ENCODE measurements at places on chromosomes 6 and 20.

DNA sequence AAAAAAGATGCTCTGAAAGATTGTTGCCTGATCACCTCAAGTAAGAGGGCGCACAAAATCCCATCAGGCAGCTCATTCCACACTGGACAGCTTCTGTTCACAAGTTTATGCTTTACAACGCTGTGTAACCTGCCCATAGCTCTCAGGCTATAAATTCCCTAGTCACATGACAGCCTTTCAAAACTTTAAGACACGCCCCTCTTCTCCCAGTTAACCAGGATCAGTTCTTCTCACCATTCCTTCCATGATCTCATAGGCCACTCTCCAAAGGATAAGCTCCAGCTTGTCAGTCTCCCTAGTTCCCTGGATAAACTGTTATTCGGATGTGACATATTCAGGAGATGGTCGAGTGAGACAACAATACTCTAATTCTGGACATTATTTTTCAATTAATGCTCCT is 15.0 kb downstream of the ADNP start:
- DNase-seq: no peak

- no peak for DNase-seq
Observed at GRCh38 chr6:88321306-88321705, 155.2 kb upstream of the CNR1 start.

DNA sequence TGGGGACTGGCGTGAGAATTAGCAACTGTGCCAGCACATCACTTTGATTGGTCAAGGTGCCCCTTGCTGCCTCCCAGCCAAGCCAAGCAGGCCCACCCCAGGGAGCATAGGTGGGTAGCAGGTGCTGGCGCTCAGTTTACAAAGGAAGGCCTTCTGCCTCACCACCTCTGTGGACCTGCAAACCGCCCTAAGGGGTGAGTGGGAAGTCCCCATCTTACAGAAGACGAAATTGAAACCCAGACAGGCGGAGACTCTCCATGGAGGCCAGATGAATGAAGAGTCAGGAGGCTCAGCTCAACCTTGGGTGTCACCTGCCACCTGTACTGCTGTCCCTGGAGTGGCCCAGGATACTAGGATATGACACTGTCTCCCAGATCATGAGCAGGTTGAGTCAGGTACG is 21.5 kb upstream of the MAS1L start:
- no peak for DNase-seq

GRCh38 chr6:128290221-128290620 is 230.2 kb downstream of the PTPRK start:
- DNase-seq: no peak

GRCh38 chr6:70394518-70395300 is 18.6 kb upstream of the FAM135A start:
- DNase-seq: no peak

- no peak for DNase-seq
Observed at GRCh38 chr6:21554286-21554685, 39.3 kb upstream of the SOX4 start.

DNA sequence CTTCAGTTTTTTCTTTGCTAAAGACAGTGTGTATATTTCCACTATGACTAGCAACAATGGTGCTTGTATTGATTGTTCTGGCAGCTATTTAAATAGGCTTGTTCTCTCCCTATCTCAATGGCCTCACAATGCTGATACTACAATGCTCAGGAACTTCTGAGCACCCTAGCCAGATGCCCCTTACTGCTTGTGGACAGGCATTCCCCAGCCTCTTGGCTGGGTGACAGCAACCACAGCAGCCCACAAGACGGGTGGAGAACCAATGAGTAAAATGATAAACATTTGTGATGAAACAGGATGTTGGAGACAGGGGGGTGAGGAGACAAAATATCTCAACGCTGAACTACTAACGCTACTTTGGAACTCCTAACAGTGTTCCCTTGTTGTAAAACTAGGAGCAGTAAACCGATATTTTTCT is 42.3 kb downstream of the HIVEP2 start:
- no peak for DNase-seq

GRCh38 chr20:53157443-53158408 is 185.6 kb downstream of the TSHZ2 start:
- DNase-seq: peak; percentile 63

GRCh38 chr20:11738852-11739251 is 178.8 kb upstream of the BTBD3 start:
- DNase-seq: no peak

GRCh38 chr20:46070215-46070900 is 19.4 kb downstream of the NCOA5 start:
- DNase-seq: no peak

GRCh38 chr6:22134308-22134707 is 162.5 kb downstream of the PRL start:
- no peak for DNase-seq

DNA sequence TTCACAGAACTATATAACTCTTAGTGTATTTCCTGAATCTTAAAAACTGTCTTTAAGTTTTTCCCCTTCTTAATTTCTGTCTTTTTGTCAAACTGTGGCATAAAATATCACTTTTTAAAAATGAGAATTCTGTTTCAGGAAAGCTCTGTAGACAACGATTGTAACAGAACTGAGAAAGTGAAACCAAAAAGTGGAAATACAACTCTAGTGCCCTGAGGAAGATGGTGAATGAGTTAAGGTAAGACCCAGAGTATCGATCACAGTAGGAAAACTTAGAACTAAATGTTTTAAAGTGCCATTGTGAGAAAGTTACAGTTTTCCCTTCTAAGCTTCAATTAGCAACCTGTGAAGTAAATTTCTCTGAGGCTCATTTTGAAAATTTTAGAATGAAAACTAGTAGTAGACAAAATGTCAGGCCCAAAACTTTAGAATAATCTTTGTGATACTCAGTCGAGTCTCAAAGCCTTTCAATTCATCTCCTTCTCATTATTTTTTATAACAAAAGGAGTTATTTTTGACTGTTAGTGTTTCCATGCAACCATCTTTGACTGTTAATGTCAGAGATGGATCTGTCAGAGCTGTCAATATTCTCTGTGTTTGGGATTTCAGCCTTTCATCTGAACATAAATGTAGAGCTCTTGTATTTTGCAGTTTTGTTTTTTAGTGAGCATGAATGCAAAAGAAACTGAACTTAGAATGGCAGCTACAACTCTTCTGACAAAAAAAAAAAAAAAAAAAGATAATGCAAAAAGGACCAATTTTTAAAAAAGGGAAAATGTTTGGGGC is 19.0 kb upstream of the TRDN start:
- no peak for DNase-seq

DNA sequence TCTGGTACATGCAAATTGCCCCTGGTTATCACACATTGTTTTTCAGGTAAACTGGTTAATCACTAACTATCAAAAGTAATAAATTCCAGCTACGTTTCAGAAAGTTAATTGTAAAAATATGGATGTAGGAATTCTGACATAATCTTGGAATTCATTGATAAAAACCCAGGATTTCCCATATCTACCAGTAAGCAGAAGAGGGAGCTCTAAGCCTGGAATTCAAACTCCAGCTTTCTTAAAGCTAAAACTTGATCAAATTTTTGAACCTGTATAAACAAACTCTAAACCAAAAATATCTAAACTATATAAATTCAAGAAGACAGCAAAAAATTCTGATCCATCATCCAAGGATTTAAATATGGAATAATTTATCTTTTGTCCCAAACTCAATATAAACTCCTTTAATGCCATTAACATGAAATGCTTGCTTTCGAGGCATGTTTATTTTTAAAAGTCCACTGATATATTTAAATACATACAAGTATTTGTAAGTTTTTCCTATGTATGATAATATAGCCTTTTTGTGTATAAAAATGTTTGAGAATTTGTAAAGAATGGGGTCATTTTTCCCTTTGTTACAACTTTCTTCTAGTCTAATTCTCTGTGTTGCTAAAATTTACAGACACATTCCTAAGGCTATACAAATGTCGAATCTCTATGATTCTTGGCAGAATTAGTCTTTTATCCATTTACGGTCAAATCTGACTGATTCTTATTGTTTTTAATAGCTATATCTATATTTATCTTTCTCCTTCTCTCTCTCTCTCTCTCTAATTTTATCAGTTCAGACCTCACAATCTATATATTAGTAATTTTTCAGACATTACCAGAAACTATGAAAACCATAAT is 91.4 kb upstream of the RNF217 start:
- DNase-seq: no peak

- DNase-seq: no peak
Observed at GRCh38 chr6:23097566-23097965, 528.2 kb downstream of the HDGFL1 start.

- DNase-seq: no peak
Observed at GRCh38 chr6:30548375-30548774, 7.9 kb downstream of the GNL1 start.

- DNase-seq: no peak
Observed at GRCh38 chr6:92281571-92282076, 1137.7 kb downstream of the EPHA7 start.

DNA sequence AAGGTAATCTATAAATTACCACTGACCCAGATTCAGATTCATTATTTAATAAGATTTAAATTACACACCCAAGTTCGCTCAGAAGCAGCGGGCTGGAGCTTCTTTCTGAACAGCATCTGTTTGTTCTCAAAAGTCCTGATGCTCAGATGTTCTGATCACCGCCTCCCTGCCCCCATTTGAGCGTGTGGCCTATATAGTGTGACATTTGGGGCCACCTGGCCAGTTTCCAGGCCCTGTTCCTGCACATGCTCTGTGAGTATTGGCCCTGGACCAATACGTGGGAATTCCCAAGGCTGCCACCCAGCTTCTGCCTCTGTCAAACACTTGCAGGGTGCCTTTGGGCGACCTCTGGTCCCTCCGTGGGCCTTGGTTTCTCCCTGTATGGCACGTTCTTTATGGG is 228.8 kb downstream of the TFAP2C start:
- no peak for DNase-seq

- no peak for DNase-seq
Observed at GRCh38 chr6:151402228-151402627, 10.9 kb upstream of the ZBTB2 start.

- DNase-seq: no peak
Observed at GRCh38 chr20:40683221-40683893, 5.7 kb downstream of the MAFB start.

- no peak for DNase-seq
Observed at GRCh38 chr6:39060467-39061160, 12.0 kb downstream of the GLP1R start.

DNA sequence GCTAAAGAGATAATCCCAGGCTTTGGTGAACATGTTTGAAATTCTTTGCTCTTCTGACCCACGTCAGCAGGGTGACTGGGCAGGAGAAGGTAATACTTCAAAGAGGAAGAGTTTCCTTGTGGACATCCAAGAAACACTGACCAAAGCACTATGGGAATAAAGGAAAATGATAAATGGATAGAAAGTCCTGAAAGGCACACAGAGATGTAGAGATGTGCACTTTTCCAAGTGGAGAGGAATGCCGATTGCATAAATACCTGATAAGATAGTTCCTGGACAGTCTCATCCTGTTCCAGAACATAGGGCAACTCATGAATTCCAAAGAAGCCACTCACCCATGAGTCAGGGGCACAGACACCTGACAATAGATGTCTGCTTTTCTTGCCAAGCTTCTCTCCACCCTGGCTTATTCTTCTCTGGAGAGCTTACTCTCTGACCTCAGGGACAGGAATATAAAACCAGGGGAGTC is 191.3 kb upstream of the FOXA2 start:
- no peak for DNase-seq

DNA sequence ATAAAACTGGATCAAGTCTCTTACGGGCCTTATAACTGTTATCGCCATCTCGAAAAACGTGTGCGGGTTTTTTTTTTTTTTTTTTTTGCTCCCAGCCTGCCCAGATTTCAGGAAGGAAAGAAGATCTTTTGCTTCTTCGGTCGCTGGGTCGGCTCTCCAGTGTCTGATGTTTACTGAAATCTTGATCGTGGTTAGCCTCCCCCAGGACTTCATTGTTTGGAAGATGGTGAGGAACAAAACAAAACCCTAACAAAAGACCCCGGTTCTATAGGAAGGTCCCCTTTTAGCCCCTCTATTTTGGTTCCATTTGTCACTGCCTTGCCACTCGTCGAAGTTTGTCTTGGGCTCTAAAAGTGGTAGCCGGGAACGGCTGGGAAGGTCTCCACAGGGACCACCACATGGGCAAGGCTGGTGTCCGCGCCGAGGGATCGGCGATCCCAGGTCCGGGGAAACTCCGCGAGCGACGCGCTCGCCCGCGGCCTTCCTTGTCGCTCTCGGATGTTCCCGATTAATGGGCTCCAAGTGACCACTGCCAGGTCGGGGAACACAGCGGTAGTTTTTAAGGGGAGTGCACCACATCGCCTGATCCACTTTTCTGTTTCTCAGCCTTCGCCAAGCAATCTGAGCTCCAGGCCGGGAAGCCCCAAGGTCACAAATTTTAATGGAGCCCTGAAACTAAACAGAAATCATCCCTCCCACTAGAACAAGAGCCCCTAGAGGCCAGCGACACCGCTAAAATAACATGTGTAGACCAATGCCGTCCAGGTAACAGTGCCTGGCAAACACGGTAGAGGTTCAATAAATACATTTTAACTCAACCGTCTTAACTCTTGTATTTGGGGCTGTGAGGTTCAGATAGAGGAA is 27.0 kb downstream of the TRIM27 start:
- peak; percentile 68 for DNase-seq

DNA sequence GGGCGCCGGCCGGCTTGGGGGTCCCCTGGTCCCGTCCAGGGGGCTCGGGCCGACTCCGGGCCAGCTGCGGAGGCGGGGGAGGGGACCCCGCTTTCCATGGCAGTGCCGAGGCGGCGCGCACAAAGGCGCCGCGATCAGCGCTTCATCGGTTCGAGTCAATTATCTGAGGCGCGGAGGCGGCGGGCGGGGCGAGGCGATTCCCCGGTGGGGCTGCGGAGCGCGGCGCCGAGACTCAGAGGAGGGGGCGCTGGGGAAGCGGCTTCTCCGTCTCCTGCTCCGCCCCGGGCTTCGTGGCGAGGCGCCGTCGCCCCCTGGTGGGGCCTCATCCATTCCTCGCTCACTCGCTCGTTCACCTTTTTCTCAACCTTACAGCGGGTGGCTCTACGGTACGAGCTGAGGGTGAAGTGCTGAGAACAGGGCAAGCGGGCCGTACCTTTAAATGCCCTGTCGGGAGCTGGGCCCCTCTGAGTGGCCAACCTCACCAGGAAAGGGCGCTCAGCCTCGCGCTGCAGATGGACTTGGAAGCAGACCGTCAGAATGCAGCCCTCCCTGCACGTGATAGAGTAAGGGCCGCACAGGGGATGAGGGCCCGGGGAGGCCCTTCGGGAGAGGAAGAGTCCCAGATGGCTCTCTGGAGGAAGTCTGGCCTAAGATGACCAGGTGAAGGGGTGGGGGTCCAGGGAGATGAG is 39.9 kb downstream of the SLC52A3 start:
- peak; percentile 31 for DNase-seq

- DNase-seq: no peak
Observed at GRCh38 chr6:33147807-33148666, 44.2 kb downstream of the COL11A2 start.

GRCh38 chr20:32663335-32664011 is 10.3 kb downstream of the C20orf203 start:
- DNase-seq: no peak

DNA sequence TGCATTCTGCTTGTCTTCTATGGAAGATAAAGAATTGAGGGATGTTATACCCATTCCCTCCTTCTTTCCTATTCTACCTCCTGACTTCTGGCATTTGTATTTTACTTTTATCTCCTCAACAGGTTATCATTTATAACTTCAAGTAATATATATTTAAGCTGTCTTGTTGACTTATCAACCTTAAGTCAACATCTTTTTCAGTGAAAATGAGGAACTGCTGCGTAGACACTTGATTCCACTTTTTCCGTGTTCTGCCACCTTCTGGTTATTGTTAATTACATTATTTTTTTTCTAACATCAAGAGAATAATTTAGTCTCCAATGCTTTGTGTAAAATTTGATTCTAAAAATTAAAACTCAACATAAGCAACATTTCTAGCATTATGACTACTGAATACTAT is 107.5 kb downstream of the PRKN start:
- DNase-seq: no peak
